ENCODE measurements at places on chromosomes 7 and 10. TPM values are rescaled to one million over a fixed set of nuclear protein-coding genes. Genes with fewer than 3 reads are reported as not detected.

Gene WDR86
- polyA plus RNA-seq = 10.0 TPM

Gene KLF14
- not detected for polyA plus RNA-seq

Gene NKX1-2
- polyA plus RNA-seq = not detected

Gene FANK1
- not detected for polyA plus RNA-seq

Gene PLAU
- polyA plus RNA-seq = not detected

Gene KCND2
- not detected for polyA plus RNA-seq

Gene GNAT3
- not detected for polyA plus RNA-seq

Gene ABCB1
- 15.4 TPM for polyA plus RNA-seq

Gene ORC5
- 19.0 TPM for polyA plus RNA-seq

Gene PILRB
- 1.1 TPM for polyA plus RNA-seq

Gene NPVF
- not detected for polyA plus RNA-seq

Gene CCL24
- polyA plus RNA-seq = not detected

Gene DOCK1
- not detected for polyA plus RNA-seq

Gene FAM241B
- 17.3 TPM for polyA plus RNA-seq

Gene ZNF783
- polyA plus RNA-seq = 8.0 TPM

Gene RARRES2
- polyA plus RNA-seq = not detected

Gene EGR2
- polyA plus RNA-seq = 0.22 TPM

Gene STEAP2
- polyA plus RNA-seq = not detected

Gene RSPH10B
- polyA plus RNA-seq = not detected

Gene PRLHR
- not detected for polyA plus RNA-seq

Gene MALRD1
- not detected for polyA plus RNA-seq

Gene HECTD2
- polyA plus RNA-seq = 0.37 TPM

Gene NEUROD6
- polyA plus RNA-seq = not detected

Gene RTKN2
- 3.2 TPM for polyA plus RNA-seq

Gene CUZD1
- 0.89 TPM for polyA plus RNA-seq
